Muscle of back (tissue), 13 donors: ENCODE measurements at places on chromosomes 5 and 9. TPM values are rescaled to one million over a fixed set of nuclear protein-coding genes. Genes with fewer than 3 reads are reported as not detected.

Gene GIN1
- polyA plus RNA-seq, result 9.1 TPM

DNA sequence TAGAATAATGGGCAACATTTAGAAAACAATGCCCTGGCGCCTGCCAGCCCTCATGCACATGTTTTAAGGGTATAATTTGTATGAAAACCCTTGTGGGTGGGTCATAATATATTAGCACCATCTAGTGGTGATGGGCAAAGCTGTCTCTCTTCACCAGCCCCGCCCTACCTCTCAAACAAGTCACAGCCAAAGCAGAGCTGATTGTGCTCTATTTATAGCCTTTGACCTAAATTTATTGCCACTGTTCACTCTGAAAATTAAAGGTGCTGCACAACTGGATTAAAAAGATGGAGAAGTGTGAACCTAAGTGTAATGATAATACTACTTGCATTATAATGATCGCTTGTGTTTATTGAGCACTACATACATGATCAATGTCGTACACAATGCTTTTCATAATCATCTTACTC, 131.9 kb upstream of the ANKH start:
- DNase-seq, result peak; percentile 45

DNA sequence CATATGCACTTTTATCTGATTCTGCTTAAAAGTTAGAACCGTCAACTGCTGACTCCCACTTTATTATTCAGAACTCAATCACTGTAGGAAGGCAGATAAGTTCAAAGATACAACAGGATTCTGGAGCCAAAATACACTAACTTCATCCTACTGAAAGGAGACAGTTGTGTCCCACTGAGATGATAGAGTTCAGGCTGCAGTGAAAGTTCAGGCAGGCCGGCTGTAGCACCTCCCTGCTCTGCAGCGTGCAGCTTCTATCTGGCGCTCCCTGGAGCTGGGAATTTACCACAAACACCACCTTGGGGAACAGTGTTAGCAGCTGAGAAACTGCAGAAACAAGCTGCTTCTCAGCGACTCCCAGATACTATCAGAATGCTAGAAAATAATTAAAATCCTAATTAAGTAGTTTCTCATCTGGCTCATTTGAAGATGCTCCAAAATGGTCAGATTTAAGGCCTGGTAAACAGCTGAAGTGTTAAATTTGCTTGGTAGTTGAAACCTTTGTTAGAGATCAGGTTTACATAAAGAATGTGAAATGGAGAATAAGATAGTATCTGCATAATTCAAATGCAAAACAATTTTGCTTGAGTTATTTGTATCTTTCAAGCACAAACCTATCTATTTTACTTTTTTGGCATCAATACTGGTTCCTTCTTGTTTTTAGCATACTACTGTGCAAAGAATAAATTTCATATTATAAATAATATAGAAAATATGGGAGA, 52.3 kb upstream of the CNTLN start:
- peak; percentile 6 for DNase-seq

- peak; percentile 57 for DNase-seq
Measured at GRCh38 chr9:86705490-86705889, 241.8 kb downstream of the GAS1 start.

- DNase-seq, result no peak
Measured at GRCh38 chr5:145591578-145591977, 243.6 kb downstream of the PRELID2 start.

- no peak for DNase-seq
Measured at GRCh38 chr5:99005506-99005905, 76.7 kb upstream of the CHD1 start.

DNA sequence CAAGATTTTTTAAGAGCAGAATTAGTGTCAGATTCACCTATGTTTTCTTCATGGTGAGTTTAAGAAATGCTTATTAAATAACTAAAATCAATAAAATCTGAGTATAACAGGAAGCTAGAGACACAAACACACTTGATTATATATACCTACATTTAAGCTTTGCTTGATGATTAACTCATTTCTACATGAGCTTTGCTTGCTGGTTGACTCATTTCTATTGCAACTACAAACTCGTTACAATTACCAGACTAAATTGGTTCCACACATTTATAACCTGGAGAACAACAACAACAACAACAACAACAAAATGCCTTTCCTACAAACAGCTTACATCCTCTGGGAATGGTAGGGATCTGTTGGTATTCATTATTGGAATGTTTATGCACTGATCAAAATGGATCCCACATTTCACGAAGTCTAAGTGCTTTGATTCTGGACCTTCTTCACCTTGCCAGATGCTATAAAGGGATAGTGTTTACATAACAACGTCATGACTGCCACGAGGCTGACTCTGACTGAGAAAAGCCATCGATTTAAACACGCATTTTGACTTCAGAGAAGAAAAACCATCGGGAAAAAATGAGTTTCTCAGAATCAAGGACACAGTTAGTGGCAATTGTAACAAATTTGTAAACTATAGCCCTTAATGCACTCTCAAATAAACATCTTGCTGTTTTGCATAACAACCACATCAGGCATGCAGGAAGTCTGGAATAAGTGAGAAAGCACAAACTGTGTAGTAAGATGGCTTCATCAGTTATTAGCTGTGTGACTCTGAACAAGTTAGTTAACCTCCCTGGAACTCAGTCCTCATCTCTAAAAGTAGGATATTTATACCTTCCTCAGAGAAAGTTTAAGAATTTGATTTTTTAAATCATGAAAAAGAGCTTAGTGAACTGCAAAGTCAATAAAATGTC, 49.8 kb downstream of the RASEF start:
- no peak for DNase-seq

- DNase-seq, result no peak
Measured at GRCh38 chr5:100448111-100448528, 87.1 kb upstream of the FAM174A start.

DNA sequence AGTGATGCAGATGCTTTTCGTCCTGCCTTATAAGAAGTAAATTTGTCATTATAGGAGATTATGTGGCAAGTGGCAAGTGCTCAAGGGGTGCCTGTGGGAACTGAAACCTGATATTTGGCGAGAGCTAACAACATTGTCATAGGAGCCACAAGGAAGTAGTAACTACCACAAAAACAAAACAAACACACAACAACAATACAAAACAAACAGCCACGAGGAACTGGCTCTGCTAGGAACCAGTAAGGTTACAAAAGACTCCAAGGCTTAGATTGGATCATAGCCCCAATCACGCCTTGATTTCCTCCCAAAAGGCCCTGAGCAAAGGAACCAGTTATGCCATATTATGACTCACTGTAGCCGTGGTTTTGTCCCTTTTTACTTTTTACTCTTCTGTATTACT, 1045.2 kb downstream of the CDH12 start:
- no peak for DNase-seq

- no peak for DNase-seq
Measured at GRCh38 chr5:19605846-19606407, 382.1 kb downstream of the CDH18 start.

DNA sequence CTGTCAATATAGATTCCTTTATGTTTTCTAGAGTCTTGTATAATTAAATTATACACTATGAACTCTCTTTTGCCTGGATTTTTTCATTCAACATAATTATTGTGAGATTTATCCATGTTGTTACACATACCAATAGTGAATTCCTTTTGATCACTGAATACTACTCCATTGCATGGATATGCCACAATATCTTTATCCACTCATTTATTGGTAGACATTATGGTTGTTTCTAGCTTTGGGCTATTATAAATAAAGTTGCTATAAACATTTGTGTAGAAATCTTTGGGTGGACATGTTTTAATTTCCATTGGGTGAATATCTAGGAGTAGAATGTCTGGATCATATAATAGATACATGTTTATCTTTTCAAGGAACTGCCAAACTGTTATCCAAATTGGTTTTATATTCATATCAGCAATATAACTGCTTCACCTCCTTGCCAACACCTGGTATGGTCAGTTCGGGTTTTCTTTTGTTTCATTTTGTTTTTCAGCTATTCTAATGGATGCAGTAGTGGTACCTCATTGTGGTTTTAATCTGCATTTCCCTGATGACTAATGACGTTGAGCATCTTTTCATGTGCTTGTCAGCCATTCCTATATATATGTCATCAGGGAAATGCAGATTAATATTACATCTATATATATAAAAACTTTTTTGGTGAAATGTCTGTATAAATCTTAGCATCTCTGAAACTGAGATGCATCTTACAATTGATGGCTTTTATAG, 32.1 kb upstream of the TCF7 start:
- no peak for DNase-seq

DNA sequence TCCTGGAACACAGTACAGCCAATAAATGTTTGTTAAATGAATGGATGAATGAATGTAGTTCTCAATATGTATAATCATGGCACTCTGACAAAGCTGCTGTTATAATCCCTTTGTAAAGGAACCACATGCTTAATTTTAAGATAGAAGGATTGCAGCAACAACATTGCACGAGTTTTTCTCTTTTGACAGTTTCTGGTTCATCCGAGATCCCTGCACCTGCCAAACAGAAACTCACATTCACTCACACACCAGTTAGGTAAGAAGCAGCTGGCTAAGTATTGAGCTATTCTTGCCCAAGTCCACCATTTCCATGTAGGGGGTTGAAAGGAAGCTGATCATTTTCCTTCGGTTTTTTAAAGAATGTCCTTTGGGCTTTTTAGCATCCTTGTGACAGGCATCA, 133.7 kb upstream of the MAP1B start:
- DNase-seq, result no peak
